PC-9 (cell line): ENCODE measurements at places on chromosomes 2 and 18. TPM values are rescaled to one million over a fixed set of nuclear protein-coding genes. Genes with fewer than 3 reads are reported as not detected.

Gene PLA2R1
- 0.33 and 0.40 TPM in 2 replicates for total RNA-seq

Gene RGPD4
- not detected in 2 replicates for total RNA-seq

Gene ZDBF2
- total RNA-seq, result 19.6 and 21.5 TPM in 2 replicates

Gene LYG2
- not detected in 2 replicates for total RNA-seq

Gene FAM228A
- total RNA-seq, result not detected in 2 replicates

Gene SNRPD1
- 56.0 and 57.6 TPM in 2 replicates for total RNA-seq

Gene CIB4
- total RNA-seq, result not detected in 2 replicates

Gene SERPINB13
- total RNA-seq, result not detected in 2 replicates

Gene C2orf81
- total RNA-seq, result 9.8 and 12.0 TPM in 2 replicates

Gene FASTKD1
- 19.2 and 22.5 TPM in 2 replicates for total RNA-seq

Gene FSIP2
- total RNA-seq, result 0.22 and 0.63 TPM in 2 replicates

Gene LIMS4
- total RNA-seq, result 1.4 and 2.1 TPM in 2 replicates

Gene COL6A3
- 0.57 and 0.75 TPM in 2 replicates for total RNA-seq

Gene FAP
- total RNA-seq, result not detected in 2 replicates

Gene DNAJC5G
- not detected in 2 replicates for total RNA-seq

Gene SYT4
- total RNA-seq, result not detected in 2 replicates

Gene LHCGR
- not detected in 2 replicates for total RNA-seq

Gene RAB6D
- not detected in 2 replicates for total RNA-seq

Gene CPO
- total RNA-seq, result not detected in 2 replicates

Gene TTC27
- 12.0 and 12.8 TPM in 2 replicates for total RNA-seq

Gene MYO7B
- total RNA-seq, result not detected in 2 replicates

Gene PRSS56
- total RNA-seq, result not detected in 2 replicates

Gene ANKRD62
- total RNA-seq, result 0.20 TPM in 1 of 2 replicates, not detected in the other

Gene ANKRD30B
- not detected in 2 replicates for total RNA-seq

Gene ACVR2A
- total RNA-seq, result 10.2 and 10.3 TPM in 2 replicates

Gene LPIN1
- 24.1 and 43.1 TPM in 2 replicates for total RNA-seq

Gene GORASP2
- 74.7 and 110 TPM in 2 replicates for total RNA-seq

Gene KCNIP3
- 3.5 and 4.5 TPM in 2 replicates for total RNA-seq

Gene TMEM200C
- total RNA-seq, result not detected in 2 replicates

Gene RRM2
- 90.4 and 105 TPM in 2 replicates for total RNA-seq

Gene LRATD1
- 3.8 TPM in 2 replicates for total RNA-seq

Gene WDSUB1
- 6.7 and 6.9 TPM in 2 replicates for total RNA-seq

Gene GREB1L
- total RNA-seq, result 3.6 and 6.0 TPM in 2 replicates

Gene CASP8
- total RNA-seq, result 42.4 and 48.2 TPM in 2 replicates

Gene PARD6G
- total RNA-seq, result 0.15 and 0.23 TPM in 2 replicates

Gene BBS5
- total RNA-seq, result 0.31 and 0.38 TPM in 2 replicates

Gene RFTN2
- total RNA-seq, result not detected in 2 replicates

Gene PJVK
- 14.6 and 16.9 TPM in 2 replicates for total RNA-seq

Gene SPDYA
- 1.9 and 3.0 TPM in 2 replicates for total RNA-seq

Gene HAAO
- 0.73 TPM in 1 of 2 replicates, not detected in the other for total RNA-seq

Gene TSHZ1
- 6.5 and 7.4 TPM in 2 replicates for total RNA-seq

Gene ASAP2
- 60.3 and 66.8 TPM in 2 replicates for total RNA-seq

Gene GNLY
- total RNA-seq, result not detected in 2 replicates

Gene HJURP
- total RNA-seq, result 109 TPM in 2 replicates

Gene SLC9A4
- 0.85 and 1.1 TPM in 2 replicates for total RNA-seq

Gene ITGA6
- 180 and 213 TPM in 2 replicates for total RNA-seq

Gene CDK5R2
- 0.17 and 0.20 TPM in 2 replicates for total RNA-seq

Gene COBLL1
- total RNA-seq, result 6.6 and 8.0 TPM in 2 replicates

Gene NEMP2
- total RNA-seq, result 8.3 and 9.7 TPM in 2 replicates

Gene ZNF804A
- total RNA-seq, result not detected in 2 replicates

Gene BABAM2
- total RNA-seq, result 45.9 and 46.1 TPM in 2 replicates

Gene BUB1
- total RNA-seq, result 45.7 and 74.6 TPM in 2 replicates

Gene KCNE4
- 0.11 TPM in 1 of 2 replicates, not detected in the other for total RNA-seq

Gene PARD3B
- 7.6 and 13.2 TPM in 2 replicates for total RNA-seq

Gene DCC
- total RNA-seq, result not detected in 2 replicates

Gene TSPYL6
- total RNA-seq, result not detected in 2 replicates
